ENCODE measurements at places on chromosomes 5 and 9.

- DNase-seq, result peak; percentile 43
Measured at GRCh38 chr5:154302161-154302560, 111.6 kb downstream of the GALNT10 start.

GRCh38 chr5:180367991-180368390 is 14.9 kb upstream of the GFPT2 start:
- DNase-seq, result peak; percentile 73

DNA sequence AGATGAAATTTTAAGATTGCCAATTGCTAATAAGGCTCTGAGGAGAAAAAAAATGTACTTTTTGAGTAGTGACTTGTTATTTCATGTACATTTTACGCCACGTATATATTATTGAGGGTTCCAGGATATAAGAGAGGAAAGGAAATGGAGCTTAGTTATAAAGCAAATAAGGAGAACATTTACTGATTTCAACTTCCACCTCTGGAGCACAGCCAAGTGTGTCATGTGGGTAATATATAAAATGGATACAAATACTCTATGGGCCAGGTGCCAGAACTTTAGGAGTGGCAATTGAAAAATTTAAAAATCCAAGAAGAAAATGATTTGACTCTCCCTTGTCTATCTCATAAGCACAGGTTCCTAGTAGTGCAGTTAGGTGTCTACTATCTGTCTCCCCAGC is 45.0 kb upstream of the VLDLR start:
- no peak for DNase-seq

GRCh38 chr5:669111-669841 is 23.9 kb downstream of the TPPP start:
- DNase-seq, result peak; percentile 94

DNA sequence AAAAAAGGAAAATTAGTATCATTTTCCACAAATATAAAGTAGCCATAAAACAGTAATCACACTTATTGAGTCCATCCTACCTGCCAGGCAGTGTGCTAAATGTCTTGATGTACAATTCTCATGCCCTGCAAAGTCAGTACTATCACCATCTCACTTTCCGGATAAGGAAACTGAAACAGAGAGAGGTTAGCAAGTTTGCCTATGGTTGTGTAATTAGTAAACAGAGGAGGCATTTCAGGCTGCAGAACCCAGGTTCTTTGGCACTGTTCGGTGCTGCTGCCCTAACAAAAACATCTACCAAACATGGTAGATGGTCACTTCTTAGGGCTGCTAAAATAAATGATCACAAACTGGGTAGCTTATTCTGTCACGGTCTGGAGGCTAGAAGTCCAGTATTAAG is 22.6 kb downstream of the PLAC8L1 start:
- no peak for DNase-seq

DNA sequence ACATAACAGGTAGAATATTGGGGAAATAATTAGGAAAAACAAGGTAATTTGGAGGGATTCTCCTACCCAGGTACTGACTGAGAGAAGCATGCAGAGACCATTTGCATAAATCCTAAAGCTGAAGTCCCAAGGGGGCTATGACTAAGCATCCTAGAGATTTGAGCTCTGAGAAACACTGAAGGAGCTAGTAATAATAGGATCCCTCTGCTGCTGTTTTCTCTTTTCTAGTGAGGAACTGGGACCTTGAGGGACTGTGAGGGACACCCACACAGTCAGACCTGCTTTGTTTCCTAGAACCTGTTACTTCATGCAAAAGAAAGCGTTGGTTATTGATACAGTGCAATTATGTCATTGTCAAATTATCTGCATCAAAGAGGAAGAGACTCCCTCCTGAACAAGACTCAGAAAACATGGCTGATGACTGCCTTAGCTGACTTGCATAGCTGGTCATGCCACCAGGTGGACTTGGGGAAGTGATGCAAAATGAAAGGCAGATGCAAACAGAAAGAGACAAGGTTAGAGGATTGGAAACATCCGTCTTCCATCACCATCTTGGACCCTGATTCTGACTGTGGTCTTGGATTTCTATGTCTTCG is 335.4 kb downstream of the NTRK2 start:
- no peak for DNase-seq

DNA sequence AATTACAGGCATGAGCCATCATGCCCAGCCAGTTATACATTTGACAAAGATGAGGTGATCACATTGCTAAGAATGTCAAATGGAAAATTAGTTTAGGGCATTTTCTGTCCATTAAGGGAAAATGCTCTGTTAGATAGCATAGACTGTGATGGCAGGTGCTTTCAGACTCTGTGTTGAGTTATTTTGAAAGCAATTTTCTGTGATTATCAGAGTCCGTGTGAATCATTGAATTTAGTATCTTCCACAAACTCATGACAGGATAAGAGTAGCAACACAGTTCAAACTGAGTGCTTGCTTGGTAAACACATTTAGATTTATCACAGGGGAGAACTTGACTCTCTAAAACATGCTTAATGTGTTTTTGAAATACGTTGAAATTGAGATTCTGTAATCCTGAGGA is 69.0 kb downstream of the GAPVD1 start:
- no peak for DNase-seq

GRCh38 chr9:121902461-121903135 is 190.5 kb downstream of the TTLL11 start:
- no peak for DNase-seq

GRCh38 chr5:170971-171800 is 20.1 kb upstream of the LRRC14B start:
- no peak for DNase-seq

GRCh38 chr5:101346906-101347305 is 443.8 kb upstream of the ST8SIA4 start:
- DNase-seq, result no peak

GRCh38 chr9:127107171-127107928 is 15.1 kb downstream of the ANGPTL2 start:
- DNase-seq, result no peak

- no peak for DNase-seq
Measured at GRCh38 chr9:107541523-107541922, 52.0 kb upstream of the KLF4 start.

- no peak for DNase-seq
Measured at GRCh38 chr9:93136011-93136440, 2.0 kb upstream of the NINJ1 start.

DNA sequence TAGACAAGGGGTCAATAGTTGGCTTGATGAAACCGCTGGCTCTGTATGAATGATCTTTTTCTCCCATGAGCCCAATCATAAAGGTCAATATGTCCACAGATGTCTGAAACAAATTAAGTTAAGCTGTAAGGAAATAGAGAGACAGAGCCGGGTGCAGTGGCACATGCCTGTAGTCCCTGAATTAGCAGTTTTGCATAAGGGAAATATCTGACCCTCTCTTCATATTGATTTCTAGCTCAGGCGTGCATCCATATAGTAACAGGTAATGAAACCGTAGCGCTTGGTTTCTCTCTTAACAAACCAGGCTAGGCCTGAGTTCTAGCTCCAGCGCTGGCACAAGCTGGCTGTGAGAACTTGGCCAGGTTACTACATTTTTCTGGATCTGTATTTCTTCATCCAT is 118.1 kb upstream of the ERCC6L2 start:
- no peak for DNase-seq

- DNase-seq, result no peak
Measured at GRCh38 chr5:8478326-8478725, 609.4 kb downstream of the MTRR start.

DNA sequence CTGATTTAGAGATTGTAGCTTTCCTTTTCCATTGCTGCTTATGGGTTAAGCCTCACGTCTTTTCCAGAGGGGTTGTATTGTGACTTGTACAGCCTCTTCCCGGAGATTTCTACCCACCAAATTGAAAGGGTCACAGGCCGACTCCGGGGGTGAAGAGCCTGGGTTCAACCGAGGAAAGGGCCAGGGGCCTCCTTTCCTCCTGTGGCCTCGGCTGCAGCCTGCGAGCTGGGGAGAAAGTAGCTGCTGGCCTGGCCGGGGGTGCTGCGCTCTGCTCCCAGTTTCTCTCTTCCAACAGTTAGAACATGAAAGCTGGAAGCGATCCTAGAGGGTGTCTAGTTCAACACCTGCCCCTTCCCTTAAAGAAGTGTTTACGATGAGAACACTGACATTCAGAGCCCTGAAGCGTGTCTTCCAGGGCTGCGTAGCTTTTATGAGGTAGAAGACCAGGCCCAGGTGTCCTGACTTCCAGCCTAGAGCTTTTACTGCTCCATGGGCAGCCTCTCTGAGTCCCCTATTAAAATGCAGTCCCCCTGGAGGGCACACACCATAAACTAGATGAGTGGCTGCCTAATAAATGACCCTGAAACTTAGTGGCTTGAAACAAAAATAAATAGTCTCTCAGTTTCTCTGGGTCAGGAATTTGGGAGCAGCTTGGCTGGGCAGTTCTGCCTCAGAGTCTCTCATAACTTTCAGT is 56.9 kb downstream of the ACER2 start:
- DNase-seq, result no peak

DNA sequence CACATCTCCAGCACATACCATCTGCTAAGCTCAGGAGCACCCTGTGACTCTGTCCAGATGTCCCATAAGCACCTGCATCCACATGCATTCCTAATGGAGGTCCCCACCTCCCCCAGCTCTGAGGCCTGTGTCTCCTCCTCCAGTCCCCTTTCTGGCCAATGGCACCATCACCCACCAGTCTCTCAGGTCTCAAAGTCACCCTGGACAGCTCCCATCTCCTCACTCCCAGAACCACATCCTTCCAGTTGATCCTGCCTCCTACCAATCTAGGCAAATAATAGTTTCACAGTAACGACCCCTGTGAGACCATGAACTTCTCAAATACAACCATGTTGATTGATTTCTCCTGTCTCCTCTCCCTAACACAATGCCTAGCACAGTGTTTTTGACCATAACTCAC is 40.1 kb downstream of the GGTA1 start:
- no peak for DNase-seq

DNA sequence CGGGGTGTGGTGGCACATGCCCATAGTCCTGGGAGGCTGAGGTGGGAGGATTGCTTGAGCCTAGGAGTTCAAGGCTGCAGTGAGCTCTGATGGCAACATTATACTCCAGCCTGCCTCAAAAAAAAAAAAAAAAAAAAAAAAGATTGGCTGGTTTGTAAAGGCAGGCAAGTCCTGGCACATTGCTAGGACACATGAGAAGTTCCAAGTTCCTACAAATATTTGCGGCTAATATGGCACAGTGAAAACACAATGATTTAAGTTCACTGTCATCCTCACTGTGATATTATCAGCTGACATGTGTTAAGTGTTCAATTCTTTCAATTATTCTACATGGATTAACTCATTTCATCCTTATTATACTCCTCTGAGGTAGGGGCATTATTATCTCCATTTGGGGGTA is 20.1 kb downstream of the TMEM268 start:
- no peak for DNase-seq

GRCh38 chr9:3858961-3859360 is 333.2 kb upstream of the RFX3 start:
- no peak for DNase-seq

- no peak for DNase-seq
Measured at GRCh38 chr5:168988699-168989098, 312.2 kb downstream of the SLIT3 start.
